ENCODE measurements at places on chromosomes 3 and 15.

- no peak for DNase-seq
Observed at GRCh38 chr3:152026033-152026556, 152.7 kb downstream of the SUCNR1 start.

DNA sequence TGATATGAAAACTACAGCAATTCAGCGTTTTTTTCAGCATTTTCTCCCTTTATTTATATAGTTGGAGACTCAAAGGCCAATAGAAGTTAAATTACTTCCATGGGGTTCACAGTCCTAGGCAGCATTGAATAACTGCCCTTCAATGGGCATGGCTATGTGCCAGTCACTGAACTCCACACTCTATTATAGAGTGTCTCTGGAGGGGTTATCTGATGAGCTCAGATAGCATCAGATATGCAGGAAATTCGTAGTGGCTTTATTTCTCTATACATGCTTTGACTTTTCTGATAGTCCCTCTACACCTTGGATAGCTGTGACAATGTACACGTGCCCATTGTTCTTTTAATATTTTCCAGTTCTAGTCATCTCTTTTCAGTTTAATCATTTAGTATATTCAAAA is 396.9 kb upstream of the CBLB start:
- DNase-seq = no peak

DNA sequence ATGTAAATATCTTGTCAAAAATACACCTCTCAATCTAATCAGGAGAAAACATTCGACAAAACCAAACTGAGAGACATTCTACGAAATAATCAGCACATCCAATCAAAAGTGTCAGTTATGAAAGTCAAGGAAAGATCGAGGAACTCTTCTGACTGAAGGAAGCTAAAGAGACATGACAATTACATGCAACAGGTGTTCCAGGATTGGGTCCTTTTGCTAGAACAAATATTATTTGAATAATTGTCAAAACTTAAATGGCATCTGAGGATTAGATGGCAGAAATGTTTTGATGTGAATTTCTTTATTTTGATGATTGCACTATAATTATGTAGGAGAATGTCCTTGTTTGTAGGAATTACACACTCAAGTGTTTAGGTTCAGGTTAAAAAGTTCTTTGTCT is 124.1 kb upstream of the HES1 start:
- DNase-seq = no peak

GRCh38 chr3:166829896-166830295 is 550.2 kb downstream of the ZBBX start:
- no peak for DNase-seq

- DNase-seq = no peak
Observed at GRCh38 chr3:95029644-95030043, 966.8 kb downstream of the NSUN3 start.

GRCh38 chr15:80152896-80153876 is at the start of gene FAH:
FAH (plus strand) TSS chr15:80152999; CDS start chr15:80153055, 56 bp downstream.
- DNase-seq = no peak

DNA sequence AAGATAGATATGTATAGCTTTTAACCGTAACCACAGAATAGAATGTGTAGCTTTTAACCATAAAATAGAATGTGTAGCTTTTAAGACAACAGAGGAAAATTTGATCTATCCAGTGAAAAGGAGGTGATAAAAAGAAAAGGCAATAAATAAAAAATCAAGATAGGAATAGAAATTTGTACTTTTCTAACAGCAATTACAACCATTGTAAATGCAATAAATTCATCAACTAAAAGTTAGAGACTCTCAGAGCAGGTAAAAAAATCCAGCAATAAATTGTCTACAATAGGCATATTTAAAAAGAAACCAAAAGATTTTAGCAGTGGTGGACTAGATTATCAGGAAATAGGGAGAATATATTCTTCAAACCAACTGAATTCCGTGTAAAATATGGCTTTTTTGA is 63.8 kb upstream of the ABHD2 start:
- DNase-seq = no peak

DNA sequence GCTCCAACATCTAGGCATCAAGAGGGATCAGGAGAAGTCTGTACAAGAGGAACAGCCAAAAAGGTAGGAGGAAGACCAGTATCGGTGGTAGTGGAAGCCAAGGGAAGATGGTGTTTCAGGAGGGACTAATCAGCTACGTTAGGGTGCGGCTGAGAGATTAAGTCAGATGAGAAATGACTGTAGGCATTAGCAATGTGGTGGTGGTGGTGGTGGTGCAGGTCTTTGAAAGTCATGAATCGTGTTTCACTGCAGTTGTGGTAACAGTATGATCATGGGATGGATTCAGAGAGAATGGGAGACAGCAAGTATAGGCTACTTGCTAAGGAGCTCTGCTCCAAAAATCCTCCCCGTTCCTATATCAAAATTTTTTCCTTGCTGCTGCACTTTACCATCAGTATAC is 35.5 kb downstream of the ASTE1 start:
- DNase-seq = no peak

- DNase-seq = no peak
Observed at GRCh38 chr15:69132977-69133861, 27.2 kb upstream of the GLCE start.

GRCh38 chr15:81887912-81888311 is 157.9 kb downstream of the MEX3B start:
- DNase-seq = no peak

DNA sequence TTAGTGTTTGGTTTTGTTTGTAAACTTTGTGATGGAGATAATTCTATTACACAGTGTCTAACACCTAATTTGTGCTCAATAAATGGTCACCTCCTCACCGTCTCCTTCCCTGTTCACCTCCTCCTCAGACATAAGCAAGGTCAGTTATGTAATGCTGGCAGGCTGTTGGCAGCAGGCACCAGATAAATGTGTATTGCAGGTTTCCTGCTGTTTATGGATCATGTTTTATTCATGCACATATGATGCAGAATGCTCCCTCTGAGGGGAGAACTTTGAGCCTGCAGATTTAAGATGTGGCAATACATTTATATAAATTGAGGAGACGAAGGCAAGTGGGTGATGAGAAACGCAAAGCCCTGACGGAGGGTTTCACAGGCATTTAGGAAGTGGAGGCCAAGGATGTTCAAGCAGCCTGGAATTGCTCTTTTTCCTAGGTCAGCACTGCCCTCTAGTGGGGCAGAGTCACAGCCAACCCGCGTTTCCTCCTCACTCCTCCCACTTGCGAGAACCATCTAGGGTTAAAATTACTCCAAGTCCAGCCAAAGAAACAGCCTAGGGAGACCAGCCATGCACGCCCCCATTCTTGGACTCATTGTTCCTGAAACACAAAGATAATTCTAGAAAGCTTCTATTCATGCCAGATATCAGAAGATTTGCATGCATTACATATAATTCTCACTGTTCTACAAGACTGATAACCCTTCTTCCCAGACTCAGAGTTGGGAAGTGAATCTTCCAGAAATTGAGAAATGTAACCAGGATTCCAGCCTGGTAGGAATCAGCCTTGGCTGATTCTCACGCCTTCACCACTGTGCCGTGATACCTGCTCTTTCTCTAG is 228.7 kb downstream of the SLCO3A1 start:
- DNase-seq = no peak

DNA sequence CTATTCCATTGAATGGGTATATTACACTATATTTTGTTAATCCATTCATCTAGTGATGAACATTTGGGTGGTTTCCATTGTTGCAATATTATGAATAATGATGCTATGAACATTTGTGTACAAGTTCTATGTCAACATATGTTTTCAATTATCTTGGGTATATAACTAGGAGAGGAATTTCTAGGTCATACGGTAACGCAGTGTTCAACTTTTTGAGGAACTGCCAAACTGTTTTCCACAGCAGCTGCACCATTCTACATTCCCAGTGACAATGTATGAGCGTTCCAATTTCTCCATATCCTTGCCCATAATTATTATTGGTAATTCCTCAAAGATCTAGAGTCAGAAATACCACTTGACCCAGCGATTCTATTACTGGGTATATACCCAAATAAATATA is 24.1 kb upstream of the RORA start:
- DNase-seq = no peak

DNA sequence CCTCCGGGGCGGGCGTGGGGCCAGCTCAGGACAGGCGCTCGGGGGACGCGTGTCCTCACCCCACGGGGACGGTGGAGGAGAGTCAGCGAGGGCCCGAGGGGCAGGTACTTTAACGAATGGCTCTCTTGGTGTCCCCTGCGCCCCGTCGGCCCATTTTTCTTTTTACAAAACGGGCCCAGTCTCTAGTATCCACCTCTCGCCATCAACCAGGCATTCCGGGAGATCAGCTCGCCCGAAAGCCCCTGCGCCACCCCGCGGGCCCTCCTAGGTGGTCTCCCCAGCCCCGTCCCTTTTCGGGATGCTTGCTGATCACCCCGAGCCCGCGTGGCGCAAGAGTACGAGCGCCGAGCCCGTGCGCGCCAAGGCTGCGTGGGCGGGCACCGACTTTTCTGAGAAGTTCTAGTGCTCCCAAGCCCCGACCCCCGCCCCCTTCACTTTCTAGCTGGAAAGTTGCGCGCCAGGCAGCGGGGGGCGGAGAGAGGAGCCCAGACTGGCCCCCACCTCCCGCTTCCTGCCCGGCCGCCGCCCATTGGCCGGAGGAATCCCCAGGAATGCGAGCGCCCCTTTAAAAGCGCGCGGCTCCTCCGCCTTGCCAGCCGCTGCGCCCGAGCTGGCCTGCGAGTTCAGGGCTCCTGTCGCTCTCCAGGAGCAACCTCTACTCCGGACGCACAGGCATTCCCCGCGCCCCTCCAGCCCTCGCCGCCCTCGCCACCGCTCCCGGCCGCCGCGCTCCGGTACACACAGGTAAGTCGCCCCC is at the start of gene THBS1:
Gene THBS1 (plus strand): TSS at position 595 of the 757 bp plus-strand sequence. CDS start 779 bp downstream, outside the sequence.
- DNase-seq = no peak

GRCh38 chr15:91469632-91470567 is 369.8 kb downstream of the SV2B start:
- DNase-seq = peak; percentile 61

DNA sequence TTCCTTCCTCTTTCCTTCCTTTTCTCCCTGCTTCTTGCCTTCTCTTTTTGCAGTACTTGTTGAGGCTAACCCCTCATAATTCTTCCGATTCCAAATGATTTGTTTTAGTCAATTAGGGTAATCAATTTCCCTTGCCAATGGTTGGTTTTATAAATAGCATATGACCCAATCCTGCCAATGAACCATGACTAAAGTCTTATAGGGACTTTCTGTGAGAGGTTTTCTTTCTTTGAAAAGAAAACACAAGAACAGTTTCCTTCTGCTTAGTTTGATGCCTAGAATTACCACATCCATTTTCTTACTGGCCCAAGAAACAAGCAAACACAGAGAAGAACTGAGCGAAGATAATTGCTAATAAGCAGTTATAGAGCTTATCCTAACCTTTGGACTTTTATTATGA is 292.5 kb upstream of the SATB1 start:
- no peak for DNase-seq

- DNase-seq = no peak
Observed at GRCh38 chr15:83112233-83112955, 4.9 kb downstream of the TM6SF1 start.

DNA sequence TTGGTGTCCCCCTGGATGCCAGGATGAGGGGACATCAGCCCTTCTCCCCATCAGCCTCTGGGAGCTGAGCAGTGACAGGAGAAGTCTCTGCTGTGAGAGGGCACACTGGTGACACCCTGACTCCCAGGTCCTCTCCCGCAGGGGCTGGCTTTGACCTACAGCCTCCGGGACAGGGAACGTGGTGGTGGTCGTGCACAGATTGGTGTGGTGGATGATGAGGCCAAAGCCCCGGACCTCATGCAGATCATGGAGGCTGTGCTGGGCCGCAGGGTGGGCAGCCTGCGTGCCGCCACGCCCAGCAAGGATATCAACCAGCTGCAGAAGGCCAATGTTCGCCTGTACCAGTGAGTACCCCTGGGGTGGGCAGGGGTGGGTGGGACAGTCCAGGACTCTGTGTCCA is 6.8 kb downstream of the VILL start:
- no peak for DNase-seq

- DNase-seq = no peak
Observed at GRCh38 chr15:46322753-46323152, 687.9 kb downstream of the SQOR start.

DNA sequence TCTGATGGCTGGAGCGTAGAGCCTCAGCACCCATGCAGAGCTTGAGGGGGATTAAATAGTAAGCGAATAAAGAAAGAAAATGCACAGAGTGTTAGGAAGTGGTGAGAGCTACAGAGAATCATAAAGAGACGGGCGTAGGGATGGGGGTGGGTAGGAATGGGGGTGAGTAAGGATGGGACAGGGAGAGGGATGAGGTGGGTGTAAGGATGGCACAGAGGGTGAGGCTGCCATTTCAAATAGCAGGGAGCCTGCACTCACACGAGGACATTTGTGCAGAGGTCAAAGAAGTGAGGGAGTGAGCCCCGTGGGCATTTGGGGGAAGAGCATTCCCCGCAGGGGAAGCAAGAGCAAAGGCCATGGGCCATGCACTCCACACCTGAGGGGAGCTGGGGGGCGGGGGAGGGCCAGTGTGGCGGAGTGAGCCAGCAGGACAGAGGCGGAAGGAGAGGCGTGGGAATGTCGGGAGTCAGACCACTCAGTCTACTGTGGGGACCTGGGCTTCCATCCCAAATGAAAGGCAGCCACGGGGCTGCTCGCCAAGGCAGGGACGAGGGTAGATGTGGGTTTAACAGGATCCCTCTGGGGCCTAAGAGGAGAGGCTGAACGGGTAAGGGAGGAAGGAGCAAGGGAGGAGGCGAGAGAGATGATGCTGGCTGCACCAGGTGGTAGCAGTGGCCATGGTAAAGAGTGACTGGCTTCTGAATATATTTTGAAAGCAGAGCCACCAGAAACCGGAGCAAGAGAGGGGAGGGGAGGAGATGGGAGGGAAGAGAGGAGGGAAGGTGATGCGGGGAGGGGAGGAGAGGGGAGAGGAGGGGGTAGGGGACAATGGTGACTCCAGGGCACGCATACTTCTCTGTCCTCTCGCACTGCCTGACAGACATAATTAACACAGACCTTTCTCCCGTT is 35.2 kb upstream of the SLC6A6 start:
- DNase-seq = no peak

DNA sequence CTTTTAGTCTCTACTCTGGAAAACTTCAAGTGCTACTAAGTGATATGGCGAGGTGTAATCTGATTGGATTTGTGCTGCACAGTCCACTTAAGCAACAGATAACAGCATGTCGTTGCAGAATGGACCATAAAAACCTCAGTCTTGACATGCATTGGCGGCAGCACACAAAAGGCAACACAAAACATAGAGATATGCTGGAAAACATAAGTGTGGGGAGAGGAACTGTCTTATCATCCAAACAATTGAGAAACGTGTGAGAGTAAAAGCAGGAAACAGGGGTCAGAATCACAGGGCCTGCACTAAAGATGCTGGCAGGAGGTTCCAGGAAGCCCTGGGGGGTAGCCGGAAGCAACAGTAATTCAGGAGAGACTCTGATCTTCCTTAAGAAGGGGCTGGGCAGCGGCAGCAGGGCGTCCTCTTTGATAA is 82.1 kb downstream of the CGNL1 start:
- DNase-seq = no peak

- no peak for DNase-seq
Observed at GRCh38 chr3:65877160-65877559, 161.6 kb downstream of the MAGI1 start.

GRCh38 chr3:140424211-140424610 is 253.7 kb upstream of the TRIM42 start:
- DNase-seq = no peak

All from activated CD4-positive, CD25-positive, alpha-beta regulatory T cell treated with anti-CD3 and anti-CD28 coated beads, Interleukin-2, amount 50 U/mL, for 16 hours (primary cell).